ENCODE measurements at places on chromosomes 1 and 21.

DNA sequence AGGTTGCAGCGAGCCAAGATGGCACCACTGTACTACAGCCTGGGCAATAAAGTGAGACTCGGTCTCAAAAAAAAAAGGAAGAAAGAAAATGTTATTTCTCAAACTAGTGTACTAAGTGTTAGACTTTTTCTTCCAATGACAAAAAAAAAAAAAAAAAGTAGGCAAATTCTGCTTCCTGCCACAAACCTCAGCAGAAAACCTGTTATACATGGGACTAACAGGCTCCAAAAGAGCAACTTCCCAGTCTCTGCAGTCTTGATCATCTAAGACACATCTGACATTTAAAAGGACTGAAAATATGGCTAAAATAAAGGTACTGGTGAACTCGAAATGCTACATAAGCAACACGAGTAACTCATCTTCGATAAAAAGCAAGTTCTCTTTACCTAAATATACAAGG lies 59.6 kb downstream of the HSF2BP start:
- no peak for DNase-seq

GRCh38 chr1:26391450-26391849 lies 18.9 kb upstream of the ZNF683 start:
- peak; percentile 2 for DNase-seq

DNA sequence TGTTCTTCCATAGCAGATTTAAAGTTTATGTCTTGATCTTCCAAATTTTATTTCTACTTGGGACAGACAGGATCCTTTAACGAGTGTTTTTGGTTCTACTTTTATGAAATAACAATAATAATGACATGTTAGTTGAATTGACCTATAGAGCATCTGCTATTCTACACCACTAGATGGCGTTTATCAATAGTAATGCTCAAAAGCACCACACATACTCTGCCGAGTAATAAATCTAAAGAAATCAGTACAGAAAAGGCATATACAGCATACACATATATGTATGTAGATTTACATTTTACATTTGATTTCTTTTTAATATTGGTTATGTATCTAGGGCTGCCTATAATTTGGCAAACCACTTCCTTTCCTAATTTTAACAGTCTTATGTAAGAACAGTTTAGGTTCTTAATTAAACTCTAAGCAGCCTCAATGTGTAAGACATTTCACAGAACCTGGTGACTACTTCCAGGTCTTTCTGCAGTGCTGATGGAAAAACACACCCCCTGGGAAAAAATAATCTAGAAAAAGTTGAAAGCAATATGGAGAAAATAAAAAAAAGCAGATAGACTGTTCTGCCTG lies 5.9 kb upstream of the SIPA1L2 start:
- no peak for DNase-seq

GRCh38 chr21:31732597-31733550 lies 956 bp upstream of the SCAF4 start:
- no peak for DNase-seq

DNA sequence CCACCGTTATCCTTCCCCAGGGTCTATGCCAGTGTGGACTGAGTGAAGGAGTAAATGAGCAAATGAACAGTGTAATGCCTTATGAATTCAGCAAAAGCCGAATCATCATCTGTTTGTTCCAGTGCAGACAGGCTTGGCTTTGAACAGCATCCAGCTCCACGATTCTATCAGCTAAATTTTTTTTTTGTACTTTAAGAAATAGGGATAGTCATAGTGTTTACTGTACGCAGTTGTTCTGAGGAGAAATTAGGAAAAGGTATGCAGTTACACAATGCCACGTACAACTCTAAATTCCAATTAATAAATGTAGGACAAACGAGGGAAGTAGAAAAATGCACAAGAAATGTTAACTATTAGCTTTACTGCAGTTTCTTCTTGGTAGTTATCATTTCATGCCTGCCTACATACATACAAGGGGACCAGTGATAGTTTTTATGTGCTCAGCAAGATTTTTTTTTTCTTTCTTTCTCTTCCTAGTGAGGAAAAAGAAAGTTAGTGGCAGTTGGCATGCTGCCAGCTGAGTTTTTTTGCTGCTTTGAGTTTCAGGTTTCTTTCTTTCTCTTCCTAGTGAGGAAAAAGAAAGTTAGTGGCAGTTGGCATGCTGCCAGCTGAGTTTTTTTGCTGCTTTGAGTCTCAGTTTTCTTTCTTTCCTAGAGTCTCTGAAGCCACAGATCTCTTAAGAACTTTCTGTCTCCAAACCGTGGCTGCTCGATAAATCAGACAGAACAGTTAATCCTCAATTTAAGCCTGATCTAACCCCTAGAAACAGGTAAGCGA lies at the start of gene IFI44L:
IFI44L (plus strand) TSS at position 646 of the 777 bp plus-strand sequence. CDS start 7,468 bp downstream, outside the sequence.
- peak; percentile 58 for DNase-seq

GRCh38 chr1:17984583-17984982 lies 123.0 kb upstream of the IGSF21 start:
- no peak for DNase-seq

DNA sequence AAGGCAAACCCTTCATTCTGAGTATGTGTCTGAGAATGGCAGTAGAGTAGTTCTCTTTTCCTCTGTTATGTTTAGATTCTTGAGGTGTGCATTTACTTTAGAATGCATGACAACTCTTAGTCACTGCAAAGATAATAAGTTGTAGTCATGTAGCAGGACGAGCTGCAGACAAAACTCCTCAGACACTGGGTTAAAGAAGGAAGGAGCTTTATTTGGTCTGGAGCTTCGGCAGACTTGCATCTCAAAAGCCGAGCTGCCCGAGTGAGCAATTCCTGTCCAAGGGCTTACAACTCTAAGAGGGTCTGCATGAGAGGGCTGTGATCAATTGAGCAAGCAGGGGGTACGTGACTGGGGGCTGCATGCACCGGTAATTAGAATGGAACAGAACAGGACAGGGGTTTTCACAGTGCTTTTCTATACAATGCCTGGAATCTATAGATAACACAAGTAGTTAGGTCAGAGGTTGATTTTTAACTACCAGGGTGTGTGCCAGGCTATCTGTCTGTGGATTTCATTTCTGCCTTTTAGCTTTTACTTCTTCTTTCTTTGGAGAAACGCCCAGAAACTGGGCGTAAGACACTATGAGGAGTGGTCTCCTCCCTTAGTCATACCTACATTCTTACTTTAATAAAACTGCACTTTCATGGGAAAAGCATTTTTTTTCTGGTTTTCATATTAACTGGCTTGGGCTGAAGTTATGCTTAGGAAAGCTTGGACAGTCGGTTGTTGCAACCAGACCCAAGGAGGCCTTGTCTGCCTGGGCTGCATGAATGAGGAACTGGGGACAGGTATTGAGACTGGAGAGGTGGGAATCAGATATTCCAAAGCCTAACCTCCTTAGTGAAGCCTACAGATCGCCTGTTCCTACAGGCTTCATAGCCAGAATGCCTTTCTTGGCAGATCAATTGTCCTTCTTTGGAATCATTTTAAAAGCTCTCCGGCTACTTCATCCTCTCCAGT lies 115.1 kb downstream of the RHOU start:
- DNase-seq, result no peak

- peak; percentile 7 for DNase-seq
Measured at GRCh38 chr1:219066098-219066497, 107.6 kb upstream of the LYPLAL1 start.

DNA sequence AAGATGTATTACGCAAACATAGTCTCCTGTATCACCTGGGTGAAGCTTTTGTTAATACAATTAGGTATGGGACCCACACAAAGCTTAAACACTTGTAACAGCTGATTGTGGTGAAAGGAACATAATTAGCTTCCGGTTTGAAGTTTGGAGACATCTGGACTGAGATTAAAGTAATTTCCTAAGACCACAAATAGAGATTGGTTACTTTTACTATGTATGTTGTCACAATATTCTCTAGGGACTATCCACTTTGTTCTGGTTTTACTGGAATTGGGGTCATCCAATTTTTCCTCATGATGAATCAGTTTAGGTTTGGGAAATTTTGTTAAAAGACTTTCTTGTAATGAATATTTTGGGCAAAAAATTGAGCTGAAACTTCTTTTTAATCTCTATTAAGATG lies 71.8 kb upstream of the SAMSN1 start:
- DNase-seq, result peak; percentile 6

DNA sequence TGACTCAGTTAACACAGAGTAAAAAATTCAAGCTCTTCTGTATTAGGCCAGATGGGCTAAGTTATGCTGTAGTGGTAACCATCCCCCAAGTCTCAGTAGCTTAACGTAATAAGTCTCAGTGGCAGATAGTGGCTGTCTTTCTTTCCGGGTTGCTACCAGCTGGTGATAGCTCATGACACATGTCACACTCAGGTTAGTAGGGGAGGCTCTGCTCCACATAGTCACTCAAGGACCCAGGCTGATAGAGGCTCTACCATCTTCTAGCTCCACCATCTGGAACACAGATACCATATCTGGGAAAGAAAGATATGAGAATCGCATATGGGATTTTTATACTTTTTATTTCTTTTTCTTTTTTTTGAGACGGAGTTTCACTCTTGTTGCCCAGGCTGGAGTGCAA lies 16.2 kb upstream of the MEF2D start:
- no peak for DNase-seq

- DNase-seq, result no peak
Measured at GRCh38 chr1:64986903-64987871, 20.8 kb upstream of the JAK1 start.

DNA sequence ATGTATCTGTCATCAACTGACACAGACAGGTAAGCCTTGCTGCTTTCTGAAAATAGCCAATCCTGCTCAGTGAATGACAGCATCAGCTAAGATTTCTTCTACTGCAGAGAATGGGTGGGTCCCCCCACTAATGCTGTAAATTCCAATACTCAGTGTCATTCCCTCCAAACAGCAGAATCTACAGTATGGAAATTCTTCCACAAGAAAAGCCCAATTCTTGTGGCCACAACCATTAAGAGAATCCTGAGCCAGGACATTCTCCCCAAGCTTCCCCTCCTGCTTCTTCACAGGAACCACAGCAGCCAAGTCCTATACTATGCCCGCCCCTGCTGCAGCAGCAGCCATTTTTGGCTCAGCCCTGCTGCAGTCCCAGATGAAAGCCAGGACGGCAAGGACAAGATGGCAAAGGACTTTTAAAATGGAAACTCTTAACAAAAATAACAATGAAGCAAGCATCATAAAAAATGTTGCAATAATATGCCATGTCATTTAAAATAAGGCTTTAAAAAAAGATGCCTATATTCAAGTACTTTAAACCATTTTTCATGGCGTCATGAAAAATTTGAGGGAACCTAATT lies 26.8 kb downstream of the EIF4G3 start:
- peak; percentile 71 for DNase-seq

GRCh38 chr1:245177071-245177900 lies 22.5 kb downstream of the KIF26B start:
- no peak for DNase-seq

GRCh38 chr1:235295902-235296350 lies 32.1 kb downstream of the ARID4B start:
- DNase-seq, result no peak

- DNase-seq, result no peak
Measured at GRCh38 chr1:192766009-192766625, 42.7 kb upstream of the RGS2 start.

DNA sequence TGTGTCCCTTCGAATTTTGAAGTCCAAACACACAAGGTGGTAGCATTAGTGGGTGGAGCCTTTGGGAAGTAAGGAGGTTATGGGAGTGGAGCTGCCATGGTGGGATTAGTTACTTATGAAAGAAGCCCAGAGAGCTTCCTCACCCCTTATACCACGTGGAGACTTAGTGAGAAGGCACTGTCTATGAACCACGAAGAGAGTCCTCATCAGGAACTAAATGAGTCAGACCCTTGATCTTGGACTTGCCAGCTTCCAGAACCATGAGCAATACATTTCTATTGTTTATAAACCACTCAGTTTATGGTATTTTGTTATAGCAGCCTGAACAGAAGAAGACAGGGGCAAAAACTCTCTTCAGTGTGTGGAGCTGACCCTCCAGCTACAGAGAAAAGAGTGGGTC lies 259.3 kb upstream of the AJAP1 start:
- DNase-seq, result no peak

- DNase-seq, result no peak
Measured at GRCh38 chr1:169018751-169019150, 87.7 kb upstream of the ATP1B1 start.

DNA sequence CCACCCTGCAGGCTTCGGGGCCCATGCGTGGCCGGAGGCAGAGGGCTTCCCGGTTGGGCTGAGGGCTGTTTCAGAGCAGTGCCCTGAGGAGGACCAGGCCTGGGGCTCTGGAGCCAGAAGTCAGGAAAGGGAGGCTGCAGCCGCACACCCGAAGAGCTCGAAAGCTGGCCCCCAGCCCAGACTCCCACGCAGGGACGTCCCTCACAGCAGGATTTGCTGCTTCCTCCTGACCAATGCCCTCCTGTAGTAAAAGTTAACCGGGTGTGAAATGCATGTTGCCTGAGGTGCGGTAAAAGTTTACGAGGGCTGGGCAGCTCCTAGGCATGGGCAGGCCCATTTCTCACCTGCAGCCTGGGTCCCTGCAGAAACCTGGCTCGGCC lies 101.5 kb upstream of the ARHGEF16 start:
- no peak for DNase-seq

DNA sequence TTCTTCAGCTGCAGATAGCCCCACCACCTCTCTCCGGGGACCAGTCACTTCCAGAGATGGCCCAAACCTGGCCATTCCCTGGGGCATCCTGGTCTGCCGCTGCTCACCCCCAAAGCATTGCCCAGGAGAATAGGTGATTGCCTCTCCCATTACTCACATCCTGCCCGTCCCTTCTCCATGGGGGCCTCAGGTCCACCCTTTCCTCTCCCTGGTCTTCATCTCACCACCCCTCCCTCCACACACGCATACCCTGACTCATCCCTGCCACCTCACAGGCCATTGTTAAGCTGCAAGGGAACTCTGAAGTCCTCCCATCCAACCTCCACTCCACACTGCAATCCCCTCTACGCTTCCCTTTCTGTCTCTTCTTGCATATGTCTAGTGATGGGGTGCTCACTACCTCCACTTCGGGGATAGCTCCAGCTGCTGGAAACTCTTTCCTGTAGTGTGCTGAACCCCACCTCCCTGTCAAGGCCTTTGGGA lies at the start of gene PLEKHG5:
PLEKHG5 (minus strand) TSS at position 188 of the 483 bp plus-strand sequence. CDS start 14,096 bp downstream, outside the sequence.
- no peak for DNase-seq

DNA sequence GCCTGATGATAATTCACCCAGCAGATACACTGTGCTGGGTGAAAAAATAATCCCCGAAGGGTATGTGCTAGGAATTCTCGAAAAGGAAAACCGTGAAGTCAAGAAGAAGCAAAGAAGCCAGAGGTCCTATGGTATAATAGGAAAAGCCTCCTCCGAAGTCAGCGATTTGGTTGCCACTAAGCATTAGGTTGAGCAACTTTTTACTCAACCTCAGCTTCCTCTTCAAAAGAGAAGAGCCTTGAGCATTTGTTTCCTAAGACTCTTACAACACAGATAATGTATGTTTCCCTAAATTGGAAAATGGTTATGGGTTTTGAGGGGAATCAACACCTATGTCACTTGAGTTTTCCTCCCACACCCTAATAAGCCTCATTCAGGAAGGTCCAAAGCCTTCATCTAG lies 21.3 kb upstream of the MNDA start:
- DNase-seq, result no peak

GRCh38 chr1:161820914-161821313 lies 54.8 kb downstream of the ATF6 start:
- DNase-seq, result no peak

- DNase-seq, result peak; percentile 85
Measured at GRCh38 chr1:184298440-184299405, 88.1 kb upstream of the C1orf21 start.

- DNase-seq, result no peak
Measured at GRCh38 chr1:175419684-175420517, 227.3 kb upstream of the KIAA0040 start.
